GM23338 (cell line): ENCODE measurements at places on chromosomes 5 and 9. TPM values are rescaled to one million over a fixed set of nuclear protein-coding genes. Genes with fewer than 3 reads are reported as not detected.

GRCh38 chr9:118009614-118010013 is 305.4 kb downstream of the TLR4 start:
- peak; percentile 63 for DNase-seq

- DNase-seq = no peak
Measured at GRCh38 chr5:2499917-2500316, 251.6 kb downstream of the IRX2 start.

The SPINK6 gene
- not detected in 2 replicates for total RNA-seq

The CDKN2A gene
- 0.87 and 4.0 TPM in 2 replicates for total RNA-seq

DNA sequence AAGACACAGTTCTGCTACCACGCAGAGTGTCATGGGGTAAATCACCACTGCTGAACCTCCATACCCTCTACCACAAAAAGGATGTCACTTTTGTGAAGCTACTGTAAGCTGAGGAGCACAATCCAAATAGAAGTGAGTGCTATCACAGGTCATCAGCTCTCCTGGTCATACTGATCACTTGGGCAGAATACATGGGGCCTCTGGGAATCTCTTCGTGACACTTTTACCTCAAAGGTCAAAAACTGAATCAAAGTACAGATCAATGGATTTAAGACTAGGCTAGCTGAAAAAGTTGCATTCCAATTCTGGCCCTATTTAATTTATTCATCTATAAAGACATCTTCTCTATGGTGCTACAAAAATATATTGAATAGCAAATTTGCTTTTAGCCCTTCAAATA is 115.5 kb downstream of the MPDZ start:
- no peak for DNase-seq

DNA sequence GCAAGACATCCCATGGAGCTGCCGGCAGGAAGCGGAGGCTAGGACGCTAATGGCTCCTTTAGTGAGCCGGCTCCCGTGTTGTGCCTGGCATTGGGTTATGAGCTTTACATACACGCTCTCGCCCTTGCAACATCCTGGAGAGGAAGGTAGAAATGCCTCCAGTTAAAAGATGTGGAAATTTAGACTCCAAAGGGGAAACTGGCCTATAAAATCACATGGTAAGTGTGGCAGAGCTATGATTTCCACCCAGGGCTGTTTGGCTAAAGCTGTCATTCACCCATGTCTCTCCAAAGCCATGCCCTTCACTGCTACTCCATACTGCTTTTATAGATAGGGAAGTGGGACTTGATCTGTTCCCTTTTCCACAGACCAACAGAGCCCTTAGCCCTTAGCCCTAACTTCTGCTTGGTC is 5.2 kb downstream of the GM2A start:
- DNase-seq = no peak

- DNase-seq = no peak
Measured at GRCh38 chr5:158464383-158464782, 605.4 kb upstream of the CLINT1 start.

GRCh38 chr5:134565791-134566740 is 40.6 kb downstream of the JADE2 start:
- DNase-seq = no peak

The ITGA1 gene
- 4.9 and 12.0 TPM in 2 replicates for total RNA-seq

- DNase-seq = no peak
Measured at GRCh38 chr9:25814023-25814422, 135.8 kb upstream of the TUSC1 start.

The XRCC4 gene
- total RNA-seq = 11.5 and 12.4 TPM in 2 replicates

The FGFR4 gene
- 145 and 150 TPM in 2 replicates for total RNA-seq

GRCh38 chr5:103452666-103453065 is 109.9 kb downstream of the NUDT12 start:
- no peak for DNase-seq

The THG1L gene
- total RNA-seq = 11.8 and 12.2 TPM in 2 replicates

GRCh38 chr5:77990020-77990419 is 213.9 kb upstream of the TBCA start:
- peak; percentile 63 for DNase-seq

DNA sequence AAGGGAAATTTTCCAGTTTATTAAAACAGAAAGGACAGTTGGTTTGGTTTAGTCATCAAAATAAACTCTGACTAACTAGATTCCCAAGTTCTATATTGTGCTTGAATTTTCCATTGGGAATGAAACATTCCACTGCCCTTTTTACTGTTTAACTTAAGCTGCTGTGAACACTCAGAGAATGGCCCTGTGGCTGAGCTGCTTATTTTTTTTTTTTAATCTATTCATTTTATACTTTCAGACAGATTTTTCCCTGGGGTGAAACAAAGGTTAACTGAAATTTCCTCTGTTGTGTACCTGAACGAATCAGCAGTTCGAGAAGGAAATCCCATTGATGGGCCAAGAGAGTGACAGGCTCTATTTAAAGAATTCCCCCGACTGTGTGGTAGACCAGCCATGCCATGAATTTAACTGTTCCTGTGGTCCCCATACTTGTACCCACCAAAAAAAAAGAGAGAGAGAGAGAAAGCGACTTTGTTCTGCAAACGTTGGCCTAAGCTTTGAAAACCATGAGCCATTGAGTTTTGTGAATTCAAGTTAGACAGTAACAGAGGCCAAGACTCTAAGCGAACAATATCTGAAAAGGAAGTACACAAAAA is 138.7 kb upstream of the GRHPR start:
- DNase-seq = peak; percentile 21

The ROPN1L gene
- total RNA-seq = 1.0 TPM in 1 of 2 replicates, not detected in the other

The FOXD4L3 gene
- not detected in 2 replicates for total RNA-seq

GRCh38 chr5:97163360-97163764 is 19.7 kb downstream of the RIOK2 start:
- DNase-seq = no peak

The SCGB3A2 gene
- 27.0 and 36.1 TPM in 2 replicates for total RNA-seq

DNA sequence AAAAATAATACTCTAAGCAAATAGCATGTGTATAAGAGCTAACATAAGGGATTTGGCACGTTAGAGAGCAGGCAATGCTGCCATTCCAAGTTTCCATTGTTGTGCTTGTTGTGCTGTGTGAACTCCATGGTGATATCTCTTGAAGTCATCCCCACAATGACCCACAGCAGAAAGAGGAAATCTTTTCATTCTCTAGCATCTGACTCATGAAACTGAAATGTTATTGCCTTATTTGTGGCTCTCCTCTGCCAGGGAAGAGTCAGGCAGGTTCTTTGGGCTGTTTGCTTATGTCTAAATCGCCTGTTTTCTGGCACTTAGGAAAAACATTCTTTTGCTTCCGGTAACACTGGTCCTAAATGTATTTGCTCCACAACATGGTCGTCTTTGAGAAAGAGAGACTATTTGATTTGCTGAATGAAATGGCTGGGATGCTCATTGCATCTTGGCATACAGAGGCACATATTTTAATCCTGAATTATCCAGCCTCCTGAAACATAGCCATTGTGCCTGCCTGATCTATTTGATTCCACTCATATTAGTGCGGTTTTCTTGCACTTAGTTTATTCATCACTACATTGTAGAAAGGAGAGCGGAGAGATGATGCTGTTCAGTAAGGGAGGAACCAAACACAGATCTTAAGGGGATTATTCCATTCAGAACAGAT is 188.8 kb downstream of the CSNK1G3 start:
- peak; percentile 4 for DNase-seq

- no peak for DNase-seq
Measured at GRCh38 chr5:148730270-148730669, 75.9 kb upstream of the HTR4 start.

GRCh38 chr9:125754096-125754495 is 6.9 kb downstream of the PBX3 start:
- DNase-seq = no peak

- DNase-seq = no peak
Measured at GRCh38 chr9:75161116-75161857, 73.0 kb downstream of the OSTF1 start.

The BTNL8 gene
- total RNA-seq = 0.85 TPM in 1 of 2 replicates, not detected in the other
